Activated CD8-positive, alpha-beta T cell treated with anti-CD3 and anti-CD28 coated beads, Interleukin-2, amount 10 ng/mL, durations not matched to agents 7 days and 5 days (primary cell): ENCODE measurements at places on chromosomes 2 and 18.

GRCh38 chr2:235129850-235130249 is 178.0 kb downstream of the SH3BP4 start:
- DNase-seq: no peak

GRCh38 chr2:184756885-184757284 is 158.6 kb downstream of the ZNF804A start:
- DNase-seq: no peak

DNA sequence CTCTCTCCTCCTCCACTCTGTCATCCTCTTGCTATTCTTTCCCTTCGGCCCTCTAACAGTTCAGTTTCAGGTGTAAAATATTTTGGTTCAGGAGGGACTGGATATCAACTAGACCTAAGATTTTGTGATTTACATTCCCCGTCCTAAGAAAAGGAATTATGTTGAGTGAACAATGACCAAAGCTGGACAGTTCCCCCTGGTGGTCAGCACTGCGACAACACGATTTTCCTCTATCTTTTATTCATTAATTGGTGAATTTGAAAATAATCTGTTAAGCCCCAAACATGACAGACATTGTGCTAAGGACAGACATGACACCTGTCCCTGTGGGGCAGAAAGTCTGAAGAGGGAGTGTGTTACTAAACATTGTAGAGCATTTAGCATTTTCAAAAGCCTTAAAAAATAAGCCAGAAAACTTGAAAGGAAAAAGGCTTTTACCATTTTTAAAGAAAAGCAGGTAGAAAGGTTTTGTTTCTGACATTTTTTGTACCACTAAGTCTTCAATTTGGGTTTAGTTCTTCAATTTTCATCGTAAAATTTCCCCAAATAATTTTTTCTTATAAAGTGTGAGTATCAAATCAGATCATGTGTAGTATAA is 28.4 kb upstream of the GTF2A1L start:
- no peak for DNase-seq

DNA sequence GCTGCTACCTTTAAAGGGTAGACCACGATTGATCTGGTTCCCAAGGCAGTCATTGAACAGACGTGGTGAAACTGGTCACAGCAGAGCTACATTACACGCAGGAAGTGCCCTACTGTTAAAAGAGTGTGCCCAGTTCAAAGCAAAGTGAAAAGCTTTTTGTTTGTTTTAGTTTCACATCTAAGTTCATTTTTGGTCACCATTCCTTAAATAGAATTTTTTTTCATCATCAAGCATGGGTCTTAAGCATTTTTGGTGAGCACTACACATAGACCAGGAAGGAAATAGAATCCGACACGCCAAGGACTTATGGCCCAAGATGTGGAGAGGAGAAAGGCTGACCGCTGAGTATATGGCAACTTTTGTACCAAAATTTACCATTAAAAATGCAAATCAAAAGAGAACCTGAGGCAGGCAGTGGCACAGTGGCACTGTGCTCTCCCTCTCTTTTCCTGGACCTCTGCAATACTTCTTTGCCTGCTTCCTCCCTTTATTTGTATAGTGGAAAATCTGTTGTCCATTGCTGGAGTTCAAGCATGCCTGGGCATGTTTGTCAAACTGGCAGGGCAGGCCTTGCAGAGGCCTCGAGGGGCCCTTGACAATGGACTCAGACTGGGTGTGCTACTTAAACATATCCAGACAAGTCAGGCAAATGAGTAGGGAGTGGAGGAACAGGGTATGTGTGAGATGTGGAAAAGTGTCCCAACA is 42.6 kb upstream of the HNRNPA3 start:
- peak; percentile 37 for DNase-seq

GRCh38 chr18:36152781-36153180 is 23.1 kb downstream of the ELP2 start:
- no peak for DNase-seq

- DNase-seq: no peak
Observed at GRCh38 chr2:100702438-100703109, 117.4 kb upstream of the NPAS2 start.

DNA sequence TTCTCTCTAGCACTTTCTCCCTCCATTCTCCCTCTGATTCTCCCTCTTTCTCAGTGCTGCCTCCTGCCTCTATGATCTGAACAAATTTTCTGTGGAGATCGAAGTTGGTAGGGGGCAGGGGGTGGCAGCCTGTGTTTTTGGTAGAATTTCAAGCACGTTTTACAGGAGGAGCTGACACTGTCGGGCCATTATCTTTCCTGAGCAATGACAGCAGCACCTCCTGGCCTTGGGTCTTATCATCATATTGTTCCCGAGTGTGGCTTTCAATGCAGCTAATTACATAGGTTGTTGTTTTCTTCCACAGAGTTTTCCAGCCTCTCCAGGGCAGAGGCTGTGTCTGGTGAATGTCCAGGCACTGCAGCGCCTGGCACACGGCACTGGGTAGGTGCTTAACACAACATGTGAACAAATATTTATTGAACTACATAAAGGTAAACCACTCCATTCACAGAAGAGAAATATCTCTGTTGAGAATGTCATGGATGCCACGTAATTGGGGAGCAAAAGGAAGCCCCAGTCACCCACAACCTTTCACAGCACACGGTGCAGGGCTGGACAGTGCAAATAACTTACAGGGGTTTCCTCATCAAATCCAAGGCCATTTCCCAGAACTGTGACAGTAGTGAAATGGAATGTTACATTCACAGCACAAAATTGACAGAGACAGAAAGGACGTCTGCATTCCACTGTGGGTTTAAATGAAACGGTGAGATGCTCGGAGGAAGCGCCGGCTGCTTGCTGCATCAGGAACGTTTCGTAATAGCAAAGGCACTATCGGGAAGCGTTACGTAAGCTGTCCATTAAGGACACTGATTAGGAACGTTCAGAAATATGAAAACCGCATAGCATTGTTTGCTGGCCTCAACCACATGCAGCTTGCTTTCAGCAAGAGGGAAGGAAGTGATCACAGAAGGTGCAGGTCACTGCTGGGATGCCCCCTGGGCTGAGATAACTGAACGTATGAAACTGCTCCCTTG is 6.5 kb upstream of the KCNG2 start:
- no peak for DNase-seq

- no peak for DNase-seq
Observed at GRCh38 chr2:47264143-47264542, 109.0 kb upstream of the STPG4 start.
